Umbilical cord (tissue), 2 donors: ENCODE measurements at places on chromosomes 7 and 10. TPM values are rescaled to one million over a fixed set of nuclear protein-coding genes. Genes with fewer than 3 reads are reported as not detected.

- no peak for DNase-seq
Observed at GRCh38 chr10:131125511-131126225, 185.9 kb downstream of the TCERG1L start.

DNA sequence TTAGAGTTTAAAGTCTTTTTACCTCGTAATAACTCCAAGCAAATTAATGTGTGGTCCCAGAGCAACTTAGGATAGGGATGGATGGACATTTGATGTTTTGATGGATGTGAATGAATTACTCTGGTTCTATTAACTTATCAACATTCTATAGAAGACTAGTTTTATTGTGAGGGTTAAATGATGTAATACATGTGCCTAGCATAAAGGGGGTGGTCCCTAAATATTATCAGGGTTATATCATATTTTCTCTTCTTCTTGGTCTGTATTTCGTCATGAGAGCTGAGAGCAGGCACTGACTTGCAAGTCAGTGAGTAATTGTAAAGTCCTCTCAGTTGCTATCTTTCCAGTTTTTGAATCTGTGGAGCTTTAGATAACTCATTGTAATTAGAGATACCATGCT lies 219.3 kb downstream of the GATA3 start:
- DNase-seq: peak; percentile 63

- DNase-seq: peak; percentile 74
Observed at GRCh38 chr10:110006358-110007160, 1.2 kb upstream of the ADD3 start.

DNA sequence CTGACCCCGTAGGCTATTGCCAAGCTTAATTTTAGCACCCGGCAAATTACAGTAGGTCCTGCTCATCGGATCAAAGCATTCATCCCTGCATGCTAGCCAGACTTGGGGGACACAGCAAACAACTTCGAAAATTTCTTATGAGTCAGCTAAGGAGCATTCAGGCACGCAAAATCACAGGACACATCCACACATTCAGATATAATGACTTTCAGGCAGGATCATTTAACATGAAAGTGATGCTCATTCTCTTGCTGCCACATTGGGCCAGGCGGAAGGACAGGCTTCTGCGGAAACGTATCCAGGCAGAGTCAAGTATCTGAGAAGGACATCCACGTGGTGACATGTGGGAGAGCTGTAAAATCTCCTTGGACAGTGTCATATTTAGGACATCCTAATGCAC lies 474.0 kb upstream of the NRP1 start:
- DNase-seq: no peak

DNA sequence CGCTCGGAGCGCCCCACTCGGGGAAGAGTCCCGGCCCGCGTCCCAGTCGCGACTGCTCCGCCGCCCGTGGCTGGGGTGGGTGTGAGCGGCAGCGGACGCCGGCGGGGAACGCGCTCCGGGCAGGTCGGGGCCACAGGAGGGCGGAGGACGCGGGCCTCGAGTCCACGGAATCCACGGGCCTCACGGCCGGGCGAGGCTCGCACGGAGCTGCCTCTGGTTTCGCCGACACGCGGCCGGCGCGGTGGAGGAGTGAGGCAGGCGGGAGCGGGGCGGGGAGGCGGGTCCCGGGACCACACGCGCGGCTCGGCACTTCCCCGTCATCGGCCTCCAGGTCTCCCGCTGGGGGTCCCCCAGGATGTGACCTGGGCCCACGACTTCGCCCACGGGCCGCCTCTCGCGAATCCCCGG lies 533 bp upstream of the NKX6-2 start:
- no peak for DNase-seq

- peak; percentile 3 for DNase-seq
Observed at GRCh38 chr7:138097064-138097741, 20.9 kb downstream of the AKR1D1 start.

GRCh38 chr10:107072028-107072427 lies 92.5 kb downstream of the SORCS1 start:
- no peak for DNase-seq

GRCh38 chr10:66940965-66941364 lies 15.1 kb downstream of the LRRTM3 start:
- no peak for DNase-seq

DNA sequence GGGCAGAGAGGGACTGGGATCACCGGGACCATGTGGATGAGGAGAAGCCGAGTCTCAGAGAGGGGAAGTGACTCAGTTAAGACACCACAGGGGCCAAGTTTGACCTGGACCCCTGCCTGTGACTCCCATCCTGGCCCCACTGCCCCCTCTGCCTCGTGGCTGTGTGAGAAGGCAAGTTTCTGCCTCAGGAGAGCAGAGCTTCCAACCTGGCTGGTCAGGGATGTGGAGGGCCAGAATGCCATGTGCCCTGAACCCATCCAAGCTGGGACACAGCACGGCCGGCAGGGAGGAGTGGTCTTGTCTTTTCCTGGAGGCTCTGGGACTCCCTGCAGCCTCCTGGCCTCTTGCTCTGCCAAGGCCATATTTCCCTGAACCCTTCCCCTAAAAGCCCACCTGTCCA lies 19.5 kb downstream of the WDFY4 start:
- no peak for DNase-seq

DNA sequence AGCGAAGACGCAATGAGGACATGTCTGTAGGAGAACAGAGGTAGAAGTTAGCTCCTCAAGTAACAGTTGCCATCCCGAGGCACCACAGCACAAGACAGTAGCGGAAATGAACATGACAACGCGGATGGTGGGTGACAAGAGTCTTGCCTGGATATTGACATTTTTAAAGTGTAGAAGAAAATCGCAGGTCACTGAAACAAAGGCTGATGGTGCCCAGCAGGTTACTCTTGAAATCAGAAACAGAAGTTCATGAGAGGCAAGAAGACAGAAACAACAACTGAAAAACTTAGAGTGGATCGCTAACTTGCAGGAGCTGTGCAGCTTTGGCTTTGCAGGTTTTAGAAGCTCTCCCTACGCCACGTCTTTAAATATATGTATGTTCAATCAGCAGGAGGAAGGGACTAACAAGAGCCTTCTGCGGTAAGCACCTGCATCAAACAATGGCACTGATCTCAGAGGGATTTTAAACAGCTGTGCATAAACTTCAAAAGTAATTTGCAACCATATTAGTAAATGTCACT lies 1.8 kb downstream of the PRKCQ start:
- DNase-seq: no peak

DNA sequence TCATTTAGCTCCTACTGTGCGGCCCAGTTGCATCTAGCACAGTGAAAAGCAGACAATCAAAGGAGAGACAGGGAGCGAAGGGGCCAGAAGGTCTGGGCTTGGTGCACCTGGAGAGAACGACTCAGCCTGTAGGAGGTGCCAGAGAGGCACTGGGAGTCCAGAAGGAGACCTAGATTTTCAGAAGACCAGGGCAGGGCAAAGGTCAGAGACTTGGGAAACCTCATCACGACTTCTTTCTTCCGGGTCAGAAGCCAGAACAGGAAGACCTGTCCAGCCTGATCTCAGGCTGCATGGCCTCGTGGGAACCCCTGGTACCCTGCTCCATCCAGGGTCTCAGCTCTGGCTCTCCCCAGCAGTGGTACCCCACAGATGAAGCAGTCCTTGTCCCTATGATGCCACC lies 5.2 kb downstream of the AGAP3 start:
- DNase-seq: no peak

GRCh38 chr10:48938281-48938680 lies 1.4 kb downstream of the LRRC18 start:
- DNase-seq: no peak

DNA sequence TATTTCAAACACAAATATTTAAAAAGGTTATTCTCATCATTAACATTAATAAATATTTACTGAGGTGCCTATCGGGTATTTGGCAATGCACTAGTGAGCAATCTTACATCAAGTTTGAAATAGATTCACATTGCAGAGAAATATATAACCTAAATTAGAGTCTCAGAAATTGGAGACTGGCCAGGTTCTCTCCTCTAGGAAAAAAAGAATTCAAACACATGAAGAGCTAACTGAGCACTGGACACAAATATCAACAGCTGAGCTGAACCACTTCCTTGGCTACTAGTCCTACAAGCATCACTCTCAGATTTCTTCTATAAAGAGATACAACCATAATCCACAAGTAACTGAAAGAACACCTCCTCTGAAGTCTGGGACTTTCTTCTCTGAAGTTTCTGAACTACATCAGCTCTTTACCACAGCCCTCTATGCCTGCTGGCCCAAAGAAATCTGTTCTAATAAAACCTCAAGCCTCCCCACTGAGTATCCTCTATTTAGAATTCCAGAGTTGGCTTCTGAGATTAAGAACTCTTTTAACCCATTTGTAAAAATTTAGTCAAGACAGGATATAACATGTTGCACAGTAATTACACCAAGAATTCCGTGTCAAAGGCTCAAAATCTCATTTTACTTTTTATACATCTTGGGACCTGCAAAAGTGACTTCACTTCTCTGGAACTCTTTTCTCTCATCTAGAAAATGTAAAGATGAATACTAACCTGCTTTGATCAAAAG lies 45.2 kb downstream of the MTERF1 start:
- no peak for DNase-seq

GRCh38 chr7:151904270-151904669 lies 27.4 kb upstream of the PRKAG2 start:
- DNase-seq: no peak

GRCh38 chr10:31635009-31635408 lies 293.6 kb downstream of the ARHGAP12 start:
- no peak for DNase-seq

DNA sequence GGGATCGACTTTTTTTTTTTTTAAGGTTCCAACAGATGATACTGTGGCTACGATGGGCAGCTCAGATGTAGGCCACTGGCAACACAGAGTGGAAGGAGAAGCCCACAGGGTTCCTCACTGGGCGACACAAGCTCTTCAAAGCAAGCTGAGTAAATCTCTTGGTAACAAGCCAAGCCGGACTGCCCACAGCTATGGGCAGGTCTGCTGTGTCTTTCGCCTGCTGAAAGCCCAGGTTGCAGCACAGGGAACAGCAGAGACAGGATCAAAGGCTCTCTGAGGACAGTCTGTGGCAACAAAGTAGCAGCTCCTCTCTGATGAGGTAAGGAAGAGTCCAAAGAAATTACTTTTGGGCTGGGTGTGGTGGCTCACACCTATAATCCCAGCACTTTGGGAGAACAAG lies 83.6 kb downstream of the KCNMA1 start:
- DNase-seq: peak; percentile 40

- no peak for DNase-seq
Observed at GRCh38 chr10:34249634-34250033, 565.5 kb downstream of the PARD3 start.

Gene RADIL
- total RNA-seq: 1.2 TPM

Gene CALHM1
- 0.48 TPM for total RNA-seq

Gene PRLHR
- 1.4 TPM for total RNA-seq

Gene NRG3
- 0.72 TPM for total RNA-seq

Gene AKR1D1
- total RNA-seq: 65.2 TPM

Gene PIP
- not detected for total RNA-seq

Gene HECW1
- 4.1 TPM for total RNA-seq

Gene KCP
- 1.4 TPM for total RNA-seq

Gene HOGA1
- total RNA-seq: 5.1 TPM

Gene MOSPD3
- total RNA-seq: 7.2 TPM

Gene CPA2
- 1.9 TPM for total RNA-seq

Gene OR9A4
- total RNA-seq: not detected

Gene CNPY1
- 0.96 TPM for total RNA-seq
